ENCODE measurements at places on chromosomes 2 and 18.

GRCh38 chr2:3535794-3536681 lies 16.7 kb upstream of the ADI1 start:
- DNase-seq, result no peak

- DNase-seq, result no peak
Measured at GRCh38 chr2:138023298-138023697, 59.0 kb downstream of the HNMT start.

DNA sequence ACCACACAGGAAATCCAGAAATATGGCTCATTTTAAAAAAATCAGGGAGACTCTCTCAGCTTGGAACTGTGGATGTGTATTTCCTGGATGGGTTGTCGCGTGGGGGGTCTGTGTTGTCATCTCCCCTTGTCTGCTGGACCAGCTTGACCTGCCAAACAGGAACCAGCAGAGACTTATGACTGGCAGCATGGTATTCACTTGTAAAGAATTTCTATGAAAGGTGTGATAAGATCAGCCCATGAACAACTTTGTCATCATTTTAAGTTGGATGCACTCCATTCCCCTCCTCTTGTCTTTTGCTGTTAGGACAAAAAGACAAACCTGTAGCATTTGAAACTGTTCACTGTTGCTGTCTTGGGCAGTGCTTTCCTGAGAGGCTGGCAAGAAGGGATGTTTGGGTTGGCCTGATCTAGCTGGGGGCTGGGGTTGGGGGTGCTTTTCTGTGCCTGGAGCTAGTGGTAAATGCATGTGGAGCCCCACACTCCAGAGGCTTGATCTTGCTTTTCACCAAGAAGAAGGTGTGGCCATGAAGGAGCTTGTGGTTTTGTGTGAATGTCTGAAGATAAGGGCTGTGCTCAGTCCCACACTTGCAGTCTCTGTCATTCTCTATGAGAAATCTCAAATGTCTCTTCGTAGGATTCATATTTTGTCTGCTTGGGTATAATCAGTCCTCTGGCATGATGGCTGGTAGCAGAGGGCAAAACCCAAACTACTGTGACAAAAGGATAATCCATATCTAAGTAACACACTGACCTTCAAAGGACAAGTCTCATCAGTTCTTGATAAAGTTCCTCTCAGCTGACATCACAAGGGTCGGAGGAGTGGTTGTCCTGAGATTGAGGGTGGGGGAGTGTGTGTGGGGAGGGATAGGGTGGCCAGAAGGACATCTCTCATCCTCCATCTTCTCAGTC lies 39.0 kb downstream of the RALB start:
- DNase-seq, result no peak

GRCh38 chr2:228774548-228774947 lies 496.5 kb downstream of the PID1 start:
- DNase-seq, result no peak

- DNase-seq, result no peak
Measured at GRCh38 chr18:48679236-48679635, 140.4 kb downstream of the CTIF start.

DNA sequence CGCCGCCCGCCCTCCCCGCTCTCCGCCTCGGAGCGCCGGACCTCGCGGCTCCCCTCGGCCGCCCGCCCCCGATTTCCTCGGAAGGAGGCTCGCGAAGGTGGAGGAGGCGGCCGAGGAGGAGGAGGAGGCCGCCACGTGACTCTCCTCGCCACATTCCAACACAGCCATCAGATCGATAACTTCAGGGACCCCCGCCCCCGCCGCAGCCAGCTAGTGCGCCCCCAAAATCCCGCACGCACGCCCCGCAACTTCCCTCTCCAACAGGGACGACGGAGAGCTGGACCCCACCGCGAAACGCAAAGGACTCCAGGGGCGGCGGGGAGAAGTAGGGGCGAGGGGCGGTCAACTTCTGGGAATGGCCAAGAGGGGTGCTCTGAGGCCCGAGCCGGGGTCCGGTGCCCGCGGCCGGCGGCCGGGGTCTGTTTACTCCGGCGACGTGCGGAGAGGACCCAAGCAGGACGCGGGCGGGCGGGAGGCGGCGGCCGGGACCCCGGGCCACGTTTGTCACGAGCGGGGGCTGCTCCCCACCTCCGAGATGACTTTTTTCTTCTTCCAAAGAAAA lies 2.0 kb downstream of the ZNF521 start:
- no peak for DNase-seq

DNA sequence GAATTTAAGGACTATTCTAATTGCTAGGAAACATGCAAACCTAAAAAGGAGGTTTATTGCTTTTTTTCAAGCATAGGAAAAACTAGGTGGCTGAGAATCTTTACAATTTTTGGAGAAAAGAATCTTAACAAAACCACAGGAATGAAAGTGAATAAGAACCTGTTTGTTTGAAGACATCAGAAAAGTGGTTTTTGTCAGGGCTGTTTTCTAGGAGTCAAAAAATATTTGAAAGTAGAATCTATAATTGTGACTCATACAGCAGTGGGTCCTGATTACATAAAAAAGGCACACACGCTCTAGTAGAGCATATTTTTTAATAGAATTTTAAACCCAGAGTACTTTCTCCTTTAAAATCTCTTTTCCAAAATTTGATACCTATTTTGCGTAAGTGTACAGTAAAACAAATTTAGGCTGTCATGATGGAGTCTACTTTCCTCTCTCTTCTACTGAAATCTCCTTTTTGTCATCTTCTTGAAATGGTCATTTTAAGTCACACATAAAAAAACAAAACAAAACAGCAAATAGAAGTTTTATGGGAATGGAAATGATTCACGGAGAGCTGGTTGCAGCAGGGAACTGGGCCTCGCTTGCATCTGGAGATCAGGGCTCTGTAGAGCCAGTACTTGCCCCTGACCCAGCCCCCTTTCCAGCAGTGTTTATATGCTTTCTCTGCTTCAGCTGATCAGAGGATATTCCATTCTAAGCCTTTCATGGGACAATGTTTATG lies 59.1 kb upstream of the PELI1 start:
- DNase-seq, result no peak

- no peak for DNase-seq
Measured at GRCh38 chr2:205717999-205718398, 35.7 kb downstream of the NRP2 start.

DNA sequence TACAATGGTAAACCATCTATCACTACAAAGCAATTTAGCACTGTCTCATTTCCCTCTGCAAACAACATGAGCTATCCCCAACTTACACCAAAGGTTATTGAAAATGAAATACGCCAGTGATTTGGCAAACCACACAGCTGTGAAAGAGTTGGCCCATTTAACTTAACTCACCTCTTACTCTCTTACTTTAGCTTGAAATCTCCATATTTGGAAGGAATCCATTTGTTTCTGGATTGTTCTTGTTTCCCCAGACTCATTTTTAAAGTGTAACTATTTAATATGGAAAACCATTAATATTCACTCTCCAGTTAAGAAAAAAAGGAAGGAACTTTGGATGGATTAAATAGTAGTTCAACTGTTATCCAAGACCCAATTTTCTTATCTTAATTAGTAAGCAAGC lies 93.7 kb upstream of the TRIB2 start:
- no peak for DNase-seq

- no peak for DNase-seq
Measured at GRCh38 chr18:73691118-73691517, 456.5 kb downstream of the FBXO15 start.

DNA sequence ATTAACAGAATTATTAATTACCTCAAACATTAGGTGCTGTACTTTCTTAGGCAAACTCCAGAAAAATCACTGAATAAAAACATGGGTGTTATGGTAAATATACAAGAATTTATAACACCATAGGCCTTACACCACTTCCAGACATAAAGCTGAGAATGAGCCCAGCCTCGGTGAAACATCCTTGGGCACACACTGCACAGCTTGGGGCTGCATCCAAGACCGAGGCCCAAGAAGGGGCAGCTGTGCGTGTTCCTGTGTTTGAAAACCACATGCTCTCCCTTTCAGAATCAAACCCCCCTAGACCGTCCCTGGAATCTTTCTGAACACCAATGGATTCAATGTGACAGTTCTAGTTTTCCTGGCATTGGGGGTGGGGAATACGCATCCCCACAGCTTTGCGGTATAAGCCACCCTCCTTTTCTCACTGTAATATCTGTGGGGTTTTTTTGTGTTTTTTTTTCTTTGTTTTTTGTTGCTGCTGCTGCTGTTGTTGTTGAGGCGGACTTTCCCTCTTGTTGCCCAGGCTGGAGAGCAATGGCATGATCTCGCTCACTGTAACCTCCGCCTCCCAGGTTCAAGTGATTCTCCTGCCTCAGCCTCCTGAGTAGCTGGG lies 12.9 kb downstream of the ERFE start:
- DNase-seq, result no peak

DNA sequence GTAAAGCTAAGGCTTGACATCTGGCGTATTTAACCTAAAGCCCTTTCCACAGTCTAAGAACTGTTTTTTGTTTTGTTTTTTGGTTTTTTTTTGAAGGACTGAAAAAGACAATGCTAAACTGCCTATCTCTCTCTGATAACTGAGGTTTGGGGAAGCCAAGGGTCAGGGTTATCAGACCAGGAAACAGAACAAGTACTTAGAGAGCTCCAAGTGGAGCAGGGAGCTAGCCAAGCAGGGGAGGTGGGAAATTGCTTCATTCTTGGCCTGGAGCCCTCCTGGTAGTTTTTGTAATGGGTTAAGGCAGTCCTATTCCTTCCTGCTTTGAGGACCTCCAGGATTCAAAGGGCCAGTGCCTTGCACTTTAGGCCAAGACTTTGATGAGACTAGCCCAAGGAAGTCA lies 154.3 kb upstream of the LTBP1 start:
- DNase-seq, result no peak

DNA sequence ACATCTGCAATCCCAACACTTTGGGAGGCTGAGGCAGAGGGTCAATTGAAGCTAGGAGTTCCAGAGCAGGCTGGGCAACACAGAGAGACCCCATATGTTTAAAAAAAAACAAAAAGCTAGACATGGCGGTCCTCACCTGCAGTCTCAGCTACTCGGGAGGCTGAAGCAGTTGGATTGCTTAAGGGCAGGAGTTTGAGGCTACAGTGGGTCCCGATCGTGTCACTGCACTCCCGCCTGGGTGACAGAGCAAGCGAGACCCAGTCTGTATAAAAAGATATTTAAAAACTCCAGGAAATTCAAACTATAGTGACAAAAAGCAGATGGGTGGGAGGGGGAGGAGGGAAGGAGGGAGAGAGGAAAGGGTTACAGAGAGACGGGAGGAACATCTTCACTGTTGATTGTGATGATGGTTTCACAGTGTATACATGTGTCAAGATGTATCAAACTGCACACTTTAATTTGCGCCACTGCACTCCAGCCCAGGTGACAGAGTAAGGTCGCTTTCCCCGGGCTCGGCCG lies 942 bp upstream of the ZNF236 start:
- DNase-seq, result no peak

DNA sequence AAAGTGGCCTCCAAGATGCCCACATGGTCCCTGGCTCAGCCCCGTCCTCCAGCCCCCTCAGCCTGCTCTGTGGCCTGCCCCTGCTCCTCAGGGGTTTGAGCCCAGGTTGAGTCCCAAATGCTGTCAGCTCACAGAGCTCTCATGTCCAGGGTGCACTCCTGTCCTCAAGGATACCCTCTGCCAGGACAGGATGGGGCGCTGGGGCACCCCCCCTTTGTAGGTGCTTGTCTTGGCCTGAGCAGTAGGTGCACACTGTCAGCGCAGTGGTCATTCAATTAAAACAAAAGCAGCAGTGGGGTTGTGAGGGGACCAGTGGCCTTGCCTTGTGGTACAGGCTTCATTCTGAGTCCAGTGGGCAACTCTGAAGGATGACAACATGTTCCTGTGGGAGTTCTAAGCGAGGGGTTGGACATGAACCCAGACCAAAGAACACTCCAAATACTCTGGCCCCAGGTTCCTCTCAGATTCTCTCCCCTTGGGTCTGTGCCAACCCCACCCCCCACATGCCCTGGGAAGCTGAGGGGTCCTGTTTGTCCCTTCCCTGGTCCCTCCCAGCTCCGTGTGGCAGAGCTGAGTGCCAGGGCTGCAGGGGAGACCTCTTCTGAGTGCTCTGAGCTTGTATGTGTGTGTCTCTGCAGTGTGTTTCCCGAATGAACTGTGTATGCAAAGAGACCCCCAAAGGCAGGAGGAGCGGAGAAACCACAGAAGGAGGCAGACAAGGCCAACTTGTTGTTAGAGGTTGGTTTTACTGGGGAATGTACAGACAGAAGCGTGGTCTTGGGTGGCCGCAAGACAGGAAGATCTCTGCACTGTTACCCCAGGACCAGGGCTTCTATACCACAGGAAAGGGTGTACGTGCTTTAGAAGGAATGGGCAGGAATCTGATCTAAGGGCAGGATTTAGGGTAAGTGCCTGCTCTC lies 155.6 kb upstream of the HS6ST1 start:
- DNase-seq, result no peak

DNA sequence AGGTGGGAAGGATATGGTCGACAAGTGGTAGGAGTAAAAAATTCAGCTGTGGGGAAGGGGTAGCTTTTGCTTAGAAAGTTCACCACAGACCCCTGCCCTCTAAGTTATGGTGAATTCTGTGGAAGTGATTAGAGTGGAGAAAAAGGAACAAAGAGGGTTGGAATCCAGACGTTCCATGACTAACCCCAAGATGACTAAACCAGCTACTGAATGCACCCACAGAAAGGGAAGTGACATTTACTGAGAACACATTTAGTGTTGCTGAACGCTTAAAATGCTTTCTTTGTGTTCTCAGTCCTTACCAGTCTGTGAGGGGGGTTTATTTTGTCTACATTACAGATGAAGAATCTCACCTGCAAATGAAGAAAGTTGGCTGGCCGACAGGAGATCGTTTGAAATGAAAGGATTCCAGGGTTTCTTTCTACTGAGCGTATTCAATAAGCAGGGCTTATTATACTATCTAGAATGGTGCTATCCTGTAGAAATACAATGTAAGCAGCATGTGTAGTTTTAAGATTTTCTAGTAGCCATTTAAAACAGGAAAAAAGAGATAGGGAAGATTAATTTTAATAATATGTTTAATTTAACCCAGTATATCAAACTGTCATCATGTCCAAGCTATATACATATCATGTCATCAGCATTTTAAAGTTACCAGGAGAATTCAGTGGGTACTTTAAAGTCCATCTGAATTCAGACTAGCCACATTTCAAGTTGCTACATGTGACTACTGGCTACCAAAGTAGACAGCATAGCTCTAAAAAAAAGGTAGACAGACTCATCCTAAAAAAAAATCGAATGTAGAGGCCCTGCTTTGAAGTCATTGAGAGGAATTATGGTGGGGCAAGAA lies 60.1 kb downstream of the LIMS1 start:
- no peak for DNase-seq

GRCh38 chr2:133734716-133735495 lies 166.6 kb upstream of the NCKAP5 start:
- DNase-seq, result no peak

GRCh38 chr2:165843351-165843750 lies 49.3 kb upstream of the GALNT3 start:
- DNase-seq, result no peak

- DNase-seq, result no peak
Measured at GRCh38 chr2:196482119-196483065, 157.1 kb upstream of the CCDC150 start.

GRCh38 chr2:170396799-170397459 lies 219.0 kb downstream of the MYO3B start:
- DNase-seq, result peak; percentile 6

DNA sequence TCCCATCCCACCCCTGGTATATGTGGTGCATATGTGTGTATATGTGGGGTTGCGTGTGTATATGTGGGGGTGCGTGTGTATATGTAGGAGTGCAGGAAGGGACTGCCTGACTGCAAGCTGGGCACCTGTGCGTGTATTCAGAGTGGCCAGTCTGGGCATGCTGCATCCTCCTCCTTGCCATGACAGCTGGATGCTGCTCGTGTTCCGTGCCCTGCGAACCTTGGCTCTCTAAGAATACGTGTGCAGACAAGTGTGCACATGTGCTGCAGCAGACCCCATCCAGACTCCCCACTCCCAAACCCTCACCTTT lies 222.1 kb downstream of the CELF4 start:
- no peak for DNase-seq

GRCh38 chr2:113981404-113982134 lies 91.7 kb downstream of the ACTR3 start:
- DNase-seq, result no peak

Data from NCI-H1694 (cell line).